A549 treated with Hydrocortisone at 1 μM for 4 hours (cell line): ENCODE measurements at places on chromosomes 16 and 17. TPM values are rescaled to one million over a fixed set of nuclear protein-coding genes. Genes with fewer than 3 reads are reported as not detected.

The FA2H gene
- total RNA-seq, result 31.1 to 37.1 TPM (median 32.5 TPM) in 5 replicates

The GDE1 gene
- 71.8 to 82.3 TPM (median 78.9 TPM) in 5 replicates for total RNA-seq

The SALL1 gene
- 0.20 to 0.73 TPM (median 0.35 TPM) in 5 replicates for total RNA-seq

The ABCC11 gene
- total RNA-seq, result 0.06 to 0.17 TPM (median 0.10 TPM) in 5 replicates

The EVI2B gene
- total RNA-seq, result 0.07 to 0.08 TPM (median 0.08 TPM) in 4 of 5 replicates, not detected in the other

The UBE2G1 gene
- total RNA-seq, result 74.9 to 85.3 TPM (median 80.8 TPM) in 5 replicates

The MYL4 gene
- total RNA-seq, result 0.21 TPM in 1 of 5 replicates, not detected in the others

The ATXN1L gene
- total RNA-seq, result 13.7 to 21.8 TPM (median 17.5 TPM) in 5 replicates

The FBXO39 gene
- total RNA-seq, result not detected in 5 replicates

The TBC1D3 gene
- total RNA-seq, result not detected in 5 replicates

The TNP2 gene
- not detected in 5 replicates for total RNA-seq

The LPO gene
- total RNA-seq, result 0.07 TPM in 1 of 5 replicates, not detected in the others

The ASGR2 gene
- total RNA-seq, result 0.12 to 0.16 TPM in 2 of 5 replicates, not detected in the others

The TLCD3B gene
- 0.18 to 0.43 TPM (median 0.32 TPM) in 5 replicates for total RNA-seq

The ELMO3 gene
- 0.76 to 1.3 TPM (median 1.2 TPM) in 5 replicates for total RNA-seq

The RTN4RL1 gene
- 12.8 to 15.8 TPM (median 15.2 TPM) in 5 replicates for total RNA-seq

The TP53 gene
- 42.4 to 47.4 TPM (median 42.4 TPM) in 5 replicates for total RNA-seq

The TEKT5 gene
- total RNA-seq, result 0.08 to 0.17 TPM (median 0.16 TPM) in 3 of 5 replicates, not detected in the others

The CLDN7 gene
- total RNA-seq, result 2.2 to 3.7 TPM (median 2.6 TPM) in 5 replicates

The C17orf50 gene
- 0.23 to 0.44 TPM (median 0.41 TPM) in 4 of 5 replicates, not detected in the other for total RNA-seq

The RNF166 gene
- 13.7 to 19.1 TPM (median 17.5 TPM) in 5 replicates for total RNA-seq

The ZNF423 gene
- total RNA-seq, result 0.08 to 0.28 TPM (median 0.18 TPM) in 5 replicates

The PRSS33 gene
- total RNA-seq, result not detected in 5 replicates

The ATP2A1 gene
- total RNA-seq, result 1.9 to 3.6 TPM (median 2.1 TPM) in 5 replicates

The MARCHF10 gene
- total RNA-seq, result 0.88 to 2.2 TPM (median 1.8 TPM) in 5 replicates

The FOXN1 gene
- total RNA-seq, result 0.02 to 0.05 TPM in 2 of 5 replicates, not detected in the others

The GDPD3 gene
- total RNA-seq, result 1.2 to 1.5 TPM (median 1.3 TPM) in 5 replicates

The ARSG gene
- 1.00 to 1.9 TPM (median 1.3 TPM) in 5 replicates for total RNA-seq

The CD300E gene
- total RNA-seq, result not detected in 5 replicates

The GPR142 gene
- total RNA-seq, result not detected in 5 replicates

The NPIPA8 gene
- 0.53 to 1.0 TPM (median 0.84 TPM) in 5 replicates for total RNA-seq

The CMTM2 gene
- not detected in 5 replicates for total RNA-seq

The LHX1 gene
- total RNA-seq, result 0.96 to 1.6 TPM (median 1.3 TPM) in 5 replicates

The DBNDD1 gene
- 51.4 to 64.5 TPM (median 59.9 TPM) in 5 replicates for total RNA-seq

The CCL17 gene
- total RNA-seq, result not detected in 5 replicates

The CACNA1G gene
- total RNA-seq, result 3.4 to 4.1 TPM (median 3.8 TPM) in 5 replicates

The NEUROD2 gene
- total RNA-seq, result not detected in 5 replicates

The ACSM3 gene
- 3.3 to 4.4 TPM (median 3.7 TPM) in 5 replicates for total RNA-seq

The NAT9 gene
- total RNA-seq, result 47.3 to 59.2 TPM (median 52.9 TPM) in 5 replicates

The CKLF gene
- 55.4 to 72.7 TPM (median 64.0 TPM) in 5 replicates for total RNA-seq

The DHRS7C gene
- total RNA-seq, result not detected in 5 replicates

The EFCAB5 gene
- total RNA-seq, result 0.16 to 0.43 TPM (median 0.31 TPM) in 5 replicates

The EPN3 gene
- total RNA-seq, result 0.14 to 0.33 TPM (median 0.22 TPM) in 5 replicates

The PHOSPHO1 gene
- 0.33 to 1.0 TPM (median 0.98 TPM) in 5 replicates for total RNA-seq

The ADAP2 gene
- total RNA-seq, result 2.4 to 4.1 TPM (median 3.8 TPM) in 5 replicates

The KRT28 gene
- not detected in 5 replicates for total RNA-seq

The PIK3R6 gene
- total RNA-seq, result not detected in 5 replicates

The TERB1 gene
- total RNA-seq, result 0.06 TPM in 1 of 5 replicates, not detected in the others

The CCL3 gene
- total RNA-seq, result not detected in 5 replicates

The PABPN1L gene
- not detected in 5 replicates for total RNA-seq

The CDR2L gene
- 65.6 to 80.7 TPM (median 75.4 TPM) in 5 replicates for total RNA-seq

The GAN gene
- 2.2 to 2.9 TPM (median 2.6 TPM) in 5 replicates for total RNA-seq

The CCL15 gene
- total RNA-seq, result 0.09 to 0.13 TPM in 2 of 5 replicates, not detected in the others

The CTF1 gene
- total RNA-seq, result 0.16 to 0.32 TPM (median 0.18 TPM) in 5 replicates

The CACNA1H gene
- total RNA-seq, result 13.0 to 17.0 TPM (median 15.9 TPM) in 5 replicates

The PRAC2 gene
- total RNA-seq, result not detected in 5 replicates

The MT1E gene
- 0.13 to 0.17 TPM in 2 of 5 replicates, not detected in the others for total RNA-seq

The ITGB3 gene
- 2.5 to 7.1 TPM (median 5.0 TPM) in 5 replicates for total RNA-seq

The DNAH9 gene
- 0.05 to 0.07 TPM in 2 of 5 replicates, not detected in the others for total RNA-seq
